ENCODE measurements at places on chromosomes 3 and 15. TPM values are rescaled to one million over a fixed set of nuclear protein-coding genes. Genes with fewer than 3 reads are reported as not detected.

Gene P2RY12
- 1.9 TPM for total RNA-seq

Gene PP2D1
- not detected for total RNA-seq

Gene CNTN3
- total RNA-seq, result 0.84 TPM

Gene SKOR1
- total RNA-seq, result 1.3 TPM

Gene RBP2
- not detected for total RNA-seq

Gene PLCH1
- not detected for total RNA-seq

Gene C3orf85
- total RNA-seq, result not detected

Gene AHSG
- total RNA-seq, result not detected

Gene IQGAP1
- total RNA-seq, result 148 TPM

Gene PSTPIP1
- total RNA-seq, result 8.7 TPM

Gene LRRC34
- 2.2 TPM for total RNA-seq

Gene ARHGEF3
- total RNA-seq, result 60.5 TPM

Gene PPP2R3A
- total RNA-seq, result 23.1 TPM

Gene LCTL
- not detected for total RNA-seq

Gene IGSF11
- 18.1 TPM for total RNA-seq

Gene TF
- total RNA-seq, result not detected

Gene C15orf62
- total RNA-seq, result 1.1 TPM

Gene CHST13
- total RNA-seq, result 0.42 TPM

Gene AADACL2
- not detected for total RNA-seq

Gene SLC22A14
- 0.11 TPM for total RNA-seq

Gene IGF2BP2
- total RNA-seq, result 75.9 TPM

Gene SCN11A
- 0.14 TPM for total RNA-seq

Gene ADGRG7
- not detected for total RNA-seq

Gene SLC22A13
- 0.25 TPM for total RNA-seq

Gene SLC6A1
- 1.1 TPM for total RNA-seq

Gene XIRP1
- not detected for total RNA-seq

Gene MBD4
- total RNA-seq, result 9.9 TPM

Gene APBA2
- 4.8 TPM for total RNA-seq

Gene ELL3
- total RNA-seq, result 66.8 TPM

Gene CCR2
- 5.6 TPM for total RNA-seq

Gene EPM2AIP1
- total RNA-seq, result 22.2 TPM

Gene FSD2
- total RNA-seq, result not detected

Gene NOX5
- 0.26 TPM for total RNA-seq

Gene RTP1
- 0.11 TPM for total RNA-seq

Gene PRR23A
- not detected for total RNA-seq

Gene TMEM207
- total RNA-seq, result not detected

Gene PARL
- 35.5 TPM for total RNA-seq

Gene SLCO2A1
- 30.8 TPM for total RNA-seq

Gene CNTN4
- 1.1 TPM for total RNA-seq

Gene CTXN2
- not detected for total RNA-seq

Gene ABHD6
- total RNA-seq, result 21.9 TPM

Gene KLHL25
- 5.3 TPM for total RNA-seq

Gene GAP43
- 23.2 TPM for total RNA-seq

Gene TAGLN3
- 0.55 TPM for total RNA-seq

Gene CATSPER2
- 2.9 TPM for total RNA-seq

Gene MESP1
- 4.1 TPM for total RNA-seq

Gene TAMM41
- total RNA-seq, result 12.2 TPM

Gene SLC28A1
- not detected for total RNA-seq

Gene HCLS1
- total RNA-seq, result 51.6 TPM

Gene PARP9
- total RNA-seq, result 42.6 TPM

Gene CCR8
- not detected for total RNA-seq

Gene SLC15A2
- 2.4 TPM for total RNA-seq
